HFF-Myc (cell line): ENCODE measurements at places on chromosomes 4 and X.

- DNase-seq: no peak
These were observed 654.4 kb downstream of the IQCM start for GRCh38 chr4:149161247-149161646.

- no peak for DNase-seq
These were observed 24.3 kb downstream of the IRF2 start for GRCh38 chr4:184450045-184450444.

GRCh38 chr4:147060151-147060931 lies 114.7 kb upstream of the TTC29 start:
- DNase-seq: no peak

GRCh38 chr4:83263106-83263505 lies 21.5 kb downstream of the COQ2 start:
- no peak for DNase-seq

GRCh38 chrX:124504111-124504983 lies 158.0 kb downstream of the SH2D1A start:
- no peak for DNase-seq

- DNase-seq: no peak
These were observed 55.6 kb downstream of the RHOXF2B start for GRCh38 chrX:120021927-120022326.

- DNase-seq: no peak
These were observed 412.7 kb upstream of the TENM3 start for GRCh38 chr4:181830404-181831035.

GRCh38 chr4:115215935-115216334 lies 102.5 kb upstream of the NDST4 start:
- no peak for DNase-seq

GRCh38 chrX:31314921-31315320 lies 243.1 kb upstream of the FTHL17 start:
- DNase-seq: no peak

GRCh38 chrX:97310373-97310772 lies 426.7 kb downstream of the RPA4 start:
- no peak for DNase-seq

- no peak for DNase-seq
These were observed 137.7 kb downstream of the MID1 start for GRCh38 chrX:10482708-10483107.

GRCh38 chr4:54575919-54576318 lies 81.8 kb upstream of the KIT start:
- DNase-seq: no peak

DNA sequence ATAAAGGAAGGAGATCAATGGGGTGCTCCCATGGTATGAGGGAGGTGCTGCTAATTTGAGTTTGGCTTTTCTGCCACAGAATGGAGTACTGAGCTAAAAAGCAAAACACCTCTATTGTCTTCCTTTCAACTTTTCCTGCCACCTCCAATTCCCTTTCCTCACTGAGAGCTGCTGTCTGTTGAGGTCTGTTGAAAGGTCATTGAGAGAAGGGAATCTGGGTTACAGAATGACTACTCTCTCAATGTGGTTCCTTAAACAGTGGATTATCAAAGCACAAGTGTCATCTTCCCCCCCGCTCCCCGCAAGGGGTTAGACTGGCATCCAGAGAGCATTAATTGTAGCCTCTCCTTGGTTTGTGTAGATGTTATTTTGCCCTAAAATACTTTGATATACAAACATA lies 10.7 kb downstream of the USP9X start:
- no peak for DNase-seq

DNA sequence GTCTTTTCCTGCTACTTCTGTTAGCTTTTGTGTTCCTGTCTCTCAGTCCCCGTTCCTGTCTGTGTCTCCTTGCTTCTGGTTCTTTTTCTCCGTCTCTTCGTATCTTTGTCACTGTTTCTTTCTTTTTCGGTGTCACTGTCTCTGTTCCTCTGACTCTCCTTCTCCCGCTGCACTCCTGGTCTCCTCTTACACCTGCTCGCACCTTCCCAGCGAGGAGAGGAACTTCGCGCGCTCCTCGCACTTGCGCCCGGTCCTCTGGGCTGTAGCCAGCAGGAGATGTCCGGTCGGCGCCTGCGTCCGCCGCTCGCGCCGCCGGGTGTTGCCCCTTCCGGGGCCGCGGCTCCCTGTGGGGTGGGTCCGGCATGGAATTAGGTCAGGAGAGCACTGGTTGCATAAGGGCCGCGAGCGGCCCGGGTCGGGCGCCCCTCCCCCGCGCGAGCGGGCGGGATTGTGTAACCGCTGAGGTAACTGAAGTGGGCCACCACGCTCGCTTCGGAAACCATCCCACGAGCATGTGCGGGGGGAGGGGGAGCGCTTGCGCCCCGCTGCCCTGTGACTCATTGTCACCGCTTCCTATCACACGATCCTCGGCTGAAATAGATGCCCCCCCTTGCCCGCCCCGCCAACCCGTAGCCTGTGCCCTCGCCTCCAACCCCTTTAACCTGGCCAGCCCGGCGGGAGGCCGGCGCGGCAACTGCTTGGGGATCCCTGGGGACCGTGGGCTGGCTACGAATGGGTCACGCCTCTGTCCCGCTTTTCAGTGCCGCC lies 1.6 kb downstream of the LONRF3 start:
- DNase-seq: no peak

- no peak for DNase-seq
These were observed 17.9 kb upstream of the NSUN7 start for GRCh38 chr4:40731792-40732245.

GRCh38 chr4:119725688-119726330 lies 97.2 kb upstream of the PDE5A start:
- DNase-seq: no peak

DNA sequence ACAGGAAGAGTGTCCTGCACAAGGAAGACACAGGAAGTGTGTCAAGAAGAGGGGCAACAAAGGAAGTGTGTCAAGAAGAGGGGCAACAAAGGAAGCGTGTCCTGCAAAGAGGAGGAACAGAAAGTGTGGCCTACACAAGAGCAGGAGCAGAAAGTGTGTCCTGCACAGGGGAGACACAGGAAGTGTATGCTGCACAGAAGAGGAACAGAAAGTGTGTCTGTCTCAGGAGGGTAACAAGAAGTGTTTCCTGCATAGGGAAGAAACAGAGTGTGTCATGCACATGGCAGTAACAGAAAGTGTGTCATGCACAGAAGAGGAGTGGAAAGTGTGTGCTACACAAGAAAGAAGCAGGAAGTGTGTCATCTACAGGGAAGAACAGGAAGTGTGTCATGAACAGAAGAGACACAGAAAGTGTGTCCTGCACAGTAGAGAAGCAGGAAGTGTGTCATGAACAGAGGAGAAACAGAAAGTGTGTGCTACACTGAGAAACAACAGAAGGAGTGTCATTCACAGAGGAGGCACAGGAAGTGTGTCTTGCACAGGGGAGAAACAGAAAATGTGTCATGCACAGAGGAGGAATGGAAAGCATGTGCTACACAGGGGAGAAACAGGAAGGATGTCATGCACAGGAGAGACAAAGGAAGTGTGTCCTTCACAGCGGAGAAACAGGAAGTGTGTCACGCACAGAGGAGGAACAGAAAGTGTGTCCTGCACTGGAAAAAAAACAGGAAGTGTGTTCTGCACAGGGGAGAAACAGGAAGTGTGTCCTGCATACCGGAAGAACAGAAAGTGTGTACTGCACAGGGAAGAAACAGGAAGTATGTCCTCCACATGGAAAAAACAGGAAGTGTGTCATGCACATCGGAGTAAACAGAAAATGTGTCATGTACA lies 526.4 kb upstream of the PRKX start:
- no peak for DNase-seq

- no peak for DNase-seq
These were observed 23.8 kb downstream of the F9 start for GRCh38 chrX:139554376-139554775.

DNA sequence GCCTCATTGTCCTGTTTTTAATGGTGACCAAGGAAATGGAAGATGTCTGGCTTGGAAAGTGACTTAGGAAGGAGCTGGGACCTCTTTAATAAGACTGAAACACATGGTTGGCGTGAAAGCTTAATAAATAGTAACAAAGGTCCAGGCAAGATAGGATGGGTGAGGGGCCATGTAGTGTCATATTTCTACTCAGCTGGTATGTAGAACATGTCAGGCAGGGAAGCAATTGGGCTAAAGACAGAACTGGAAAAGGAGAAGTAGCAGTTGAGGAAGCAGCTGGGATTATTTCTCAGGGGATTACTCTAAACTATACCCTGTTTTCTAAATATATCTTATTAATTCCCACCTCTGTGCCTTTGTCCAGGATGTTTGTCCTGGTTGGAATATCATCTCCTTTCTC lies 18.6 kb downstream of the ITGB1BP2 start:
- no peak for DNase-seq

DNA sequence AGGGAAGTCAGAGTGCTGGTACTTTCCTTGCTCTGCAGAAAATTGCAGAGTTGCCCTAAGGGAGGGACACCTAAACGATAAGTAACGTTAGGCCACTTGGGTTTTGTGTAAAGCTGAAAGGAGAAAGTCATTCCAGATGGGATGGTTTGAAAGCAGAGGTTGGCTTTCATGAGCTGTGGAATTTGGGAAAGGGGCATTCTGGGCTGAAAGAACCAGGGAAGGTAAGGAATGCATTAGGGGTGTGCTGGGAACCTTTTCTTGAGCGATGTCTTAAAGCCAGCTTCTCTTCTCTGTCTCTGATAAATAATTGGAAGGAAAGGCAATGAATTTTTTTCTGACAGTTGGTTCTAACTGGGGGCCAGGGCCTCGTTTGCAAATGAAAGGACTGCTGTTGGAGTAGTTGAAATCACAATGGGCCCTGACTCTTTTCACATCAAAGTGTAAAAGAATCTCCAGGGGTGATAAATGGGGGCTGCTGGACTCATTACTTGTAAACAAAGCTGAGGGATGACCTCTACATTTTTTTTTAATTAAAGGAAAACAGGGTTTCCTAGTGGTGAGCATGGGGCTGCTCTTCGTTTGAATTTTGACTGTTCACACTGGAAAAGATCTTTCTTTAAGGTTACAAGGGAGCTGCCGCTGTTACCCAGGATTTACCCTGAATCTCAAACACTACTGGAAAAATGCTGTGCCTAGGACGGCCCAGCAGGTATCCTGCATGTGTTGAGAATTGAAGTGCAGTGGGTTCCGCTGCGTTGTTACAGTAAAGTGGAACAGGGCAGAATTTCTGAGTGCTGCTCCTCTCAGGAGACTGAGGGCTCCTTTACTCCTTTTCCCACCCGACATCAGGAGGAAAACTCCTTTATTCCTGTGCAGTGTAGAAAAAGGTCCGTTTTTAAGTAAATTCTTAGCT lies 25.0 kb downstream of the AFF1 start:
- no peak for DNase-seq

DNA sequence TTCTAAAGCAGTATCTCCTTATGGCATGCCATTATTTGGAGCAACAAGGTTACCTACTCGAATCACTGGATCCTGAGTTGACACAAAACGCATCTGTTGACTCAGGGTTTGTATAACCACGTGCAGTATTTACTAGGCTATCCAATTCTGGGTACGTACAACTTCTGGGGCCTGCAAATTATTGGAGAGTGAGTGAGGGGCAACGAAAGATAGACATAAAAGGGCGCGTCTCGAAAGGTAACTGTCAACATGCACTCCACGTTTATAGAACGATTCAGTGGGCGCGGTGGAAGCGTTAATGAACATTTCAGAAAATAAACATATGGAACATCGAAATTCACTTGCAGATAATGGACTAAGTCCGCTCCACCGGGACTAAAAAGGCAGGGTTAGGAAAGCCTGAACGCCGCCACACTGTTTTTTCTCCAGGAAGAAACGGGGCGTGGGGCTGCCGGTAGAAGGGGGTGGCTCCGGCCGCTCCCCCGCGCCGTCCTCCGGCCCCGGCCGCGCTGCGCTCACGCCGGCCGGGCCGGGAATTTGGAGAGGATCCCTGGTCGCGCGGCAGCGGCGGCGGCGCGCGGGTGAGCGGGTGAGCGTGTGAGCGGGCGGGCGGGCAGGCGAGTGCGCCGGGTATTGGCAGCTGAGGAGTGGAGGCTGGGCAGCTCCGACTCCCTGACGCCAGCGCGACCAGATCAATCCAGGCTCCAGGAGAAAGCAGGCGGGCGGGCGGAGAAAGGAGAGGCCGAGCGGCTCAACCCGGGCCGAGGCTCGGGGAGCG lies at the start of gene SMAD1:
TSS of gene SMAD1 (plus strand) at position 690 of the 778 bp plus-strand sequence. CDS start 32,761 bp downstream, outside the sequence.
- peak; percentile 30 for DNase-seq
